ENCODE measurements at places on chromosomes 6 and 20. TPM values are rescaled to one million over a fixed set of nuclear protein-coding genes. Genes with fewer than 3 reads are reported as not detected.

SLC17A3 gene
- total RNA-seq = not detected

OR2J3 gene
- total RNA-seq = not detected

- DNase-seq = no peak
Measured at GRCh38 chr6:101058296-101058695, 177.2 kb upstream of the ASCC3 start.

GRCh38 chr6:139743664-139744437 lies 369.4 kb upstream of the CITED2 start:
- DNase-seq = no peak

- no peak for DNase-seq
Measured at GRCh38 chr6:149990661-149991471, 27.1 kb downstream of the ULBP1 start.

DNA sequence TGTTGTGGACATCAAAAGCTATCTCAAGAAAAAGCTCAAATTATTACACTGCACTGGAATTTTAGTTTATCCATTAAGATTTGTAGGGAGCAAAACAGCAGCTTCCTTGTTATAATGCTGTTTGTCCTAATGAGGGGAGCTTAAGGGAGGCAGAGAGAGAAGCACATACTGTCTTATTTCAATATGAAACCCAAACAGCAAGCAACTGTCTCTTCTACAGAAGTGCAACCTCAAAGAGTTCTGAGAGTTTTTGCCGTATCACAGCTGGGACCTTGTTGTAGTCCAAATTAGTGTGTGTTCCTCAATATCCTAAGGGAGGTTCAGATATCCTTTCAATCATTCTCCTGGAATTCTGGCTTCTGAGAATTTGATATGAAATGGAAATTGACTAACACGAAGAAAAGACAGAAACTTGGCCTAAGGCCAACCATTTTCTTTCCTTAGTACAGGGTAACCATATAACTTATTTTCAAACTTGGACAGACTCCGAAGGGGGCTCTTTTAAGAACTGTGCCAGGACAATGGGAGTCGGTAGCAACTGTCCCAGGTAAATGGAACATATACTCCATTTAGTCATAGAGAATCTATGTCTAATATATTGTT lies 149.3 kb upstream of the CCN2 start:
- no peak for DNase-seq

GRCh38 chr6:26272171-26272637 lies 92.8 kb upstream of the BTN3A2 start:
- no peak for DNase-seq

- peak; percentile 25 for DNase-seq
Measured at GRCh38 chr20:1900321-1900801, 5.2 kb downstream of the SIRPA start.

DNA sequence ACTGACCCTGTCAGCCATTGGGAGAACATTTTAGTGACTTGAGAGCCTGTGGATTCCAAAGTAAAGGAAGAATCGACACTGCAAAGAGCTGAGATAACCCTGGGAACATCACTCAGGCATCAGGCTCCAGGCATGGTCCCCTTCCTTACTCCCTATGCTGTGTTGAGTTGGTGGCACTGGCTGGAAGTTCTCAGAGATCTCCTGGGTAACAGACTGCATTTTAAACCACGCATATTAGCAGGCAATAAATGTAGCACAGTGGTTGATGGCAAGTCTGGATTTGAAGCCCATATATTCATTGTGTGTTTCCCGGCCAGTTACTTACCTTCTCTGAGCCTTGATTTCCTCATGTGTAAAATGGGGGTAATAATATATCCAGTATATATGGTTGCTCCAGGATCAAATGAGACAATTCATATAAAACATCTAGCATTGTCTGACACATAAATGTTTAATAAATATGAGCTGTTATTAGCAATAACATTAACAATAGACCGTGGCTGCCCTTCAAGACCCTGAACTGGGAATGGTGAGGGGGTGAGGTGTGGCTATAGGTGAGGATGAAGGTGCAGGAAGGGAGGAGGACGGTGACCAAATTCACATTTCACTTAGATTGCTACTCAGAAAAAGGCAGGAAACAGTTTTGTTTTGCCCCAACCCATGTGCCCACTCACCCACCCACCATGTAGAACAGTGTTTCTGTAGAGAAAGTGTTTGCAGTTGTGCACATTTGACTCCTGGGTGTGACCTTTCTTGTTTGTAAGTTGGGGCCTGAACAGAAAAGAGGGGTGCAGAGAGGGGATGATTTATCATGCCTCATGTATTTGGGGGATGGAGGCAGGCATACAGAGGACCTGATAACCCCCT lies 2.1 kb downstream of the PLCG1 start:
- no peak for DNase-seq

GRCh38 chr6:113856625-113857555 lies at the start of gene MARCKS:
MARCKS (plus strand) TSS chr6:113857345; CDS start chr6:113857746, 401 bp downstream.
- DNase-seq = peak; percentile 78

EDN1 gene
- total RNA-seq = 28.0 TPM

- DNase-seq = no peak
Measured at GRCh38 chr6:36852481-36853147, 13.4 kb upstream of the CPNE5 start.

MICB gene
- total RNA-seq = 1.0 TPM

SOX18 gene
- total RNA-seq = 44.6 TPM

DNA sequence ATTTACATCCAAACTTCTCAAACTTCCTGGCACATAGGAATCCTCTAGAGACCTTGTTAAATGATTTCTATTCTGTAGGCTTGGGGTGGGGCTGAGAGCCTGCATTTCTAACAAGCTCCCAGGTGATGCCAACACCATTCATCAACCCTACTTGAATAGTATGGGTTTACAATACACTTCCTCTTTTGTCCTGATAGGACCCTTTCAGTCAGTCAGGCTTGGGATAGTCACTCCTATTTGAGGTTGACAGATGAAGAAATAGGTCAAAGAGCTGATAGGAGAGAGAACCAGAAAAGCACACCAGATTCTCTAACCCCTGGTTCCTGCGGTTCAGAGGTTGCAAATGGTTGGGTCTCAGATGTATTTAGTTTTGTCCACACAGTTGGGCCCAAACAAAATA lies 273.4 kb downstream of the TSHZ2 start:
- DNase-seq = no peak

DNA sequence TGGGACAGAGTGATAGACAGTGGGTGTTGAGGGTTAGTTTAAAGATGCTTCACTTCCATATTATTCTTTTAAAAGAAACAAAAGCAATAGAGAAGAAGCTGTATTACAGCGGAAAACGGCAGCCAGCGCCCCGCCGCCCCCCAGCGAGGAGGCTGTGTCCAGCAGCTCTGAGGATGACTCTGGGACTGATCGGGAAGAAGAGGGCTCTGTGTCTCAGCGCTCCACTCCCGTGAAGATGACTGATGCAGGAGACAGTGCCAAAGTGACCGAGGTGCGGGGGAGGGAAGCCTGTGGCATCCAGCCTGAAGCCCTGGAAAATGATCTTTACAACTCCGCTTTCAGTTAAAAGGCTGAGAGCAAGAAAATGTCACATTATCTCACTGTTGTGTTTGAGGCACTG lies 100.2 kb downstream of the FIG4 start:
- no peak for DNase-seq

GRCh38 chr6:142845624-142846458 lies 99.1 kb downstream of the HIVEP2 start:
- peak; percentile 64 for DNase-seq

GRCh38 chr6:40688214-40688761 lies 101.1 kb upstream of the LRFN2 start:
- peak; percentile 7 for DNase-seq

GRCh38 chr6:149922642-149923326 lies at the start of gene RAET1G:
RAET1G (minus strand) TSS chr6:149923121; CDS start chr6:149923010, 111 bp downstream.
- peak; percentile 87 for DNase-seq

CUL9 gene
- total RNA-seq = 47.9 TPM

GABRR1 gene
- not detected for total RNA-seq

GRCh38 chr20:56808117-56808725 lies 179.1 kb downstream of the TFAP2C start:
- DNase-seq = no peak

DNA sequence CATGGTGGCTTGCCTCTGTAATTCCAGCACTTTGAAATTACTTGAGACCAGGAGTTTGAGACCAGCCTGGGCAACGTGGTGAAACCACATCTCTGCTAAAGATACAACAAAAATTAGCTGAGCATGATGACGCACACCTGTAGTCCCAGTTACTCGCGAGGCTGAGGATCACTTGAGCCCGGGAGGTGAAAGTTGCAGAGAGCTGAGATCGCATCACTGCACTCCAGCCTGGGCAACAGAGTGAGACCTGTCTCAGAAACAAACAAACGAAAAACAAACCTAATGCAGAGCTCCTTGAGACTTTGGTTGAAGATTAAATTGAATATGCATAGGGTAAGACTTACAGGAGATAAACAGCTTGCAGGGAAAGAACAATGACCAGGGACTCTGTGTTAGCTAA lies 80.8 kb downstream of the SCAF8 start:
- DNase-seq = no peak

DNA sequence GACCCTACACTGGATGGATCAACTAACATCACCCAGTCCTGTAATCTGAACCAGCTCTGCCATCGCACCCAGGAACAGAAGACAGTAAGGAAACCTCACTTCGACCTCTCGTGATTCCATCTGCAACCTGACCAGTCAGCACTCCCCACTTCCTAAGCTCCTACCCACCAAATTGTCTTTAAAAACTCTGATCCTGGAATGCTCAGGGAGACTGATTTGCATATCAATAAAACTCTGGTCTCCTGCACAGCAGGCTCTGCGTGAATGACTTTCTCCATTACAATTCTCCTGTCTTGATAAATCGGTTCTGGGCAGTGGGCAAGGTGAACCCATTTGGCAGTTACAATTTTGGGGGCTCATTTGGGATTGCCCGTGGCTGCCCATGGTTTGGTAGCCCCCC lies 18.3 kb upstream of the AGPAT4 start:
- no peak for DNase-seq

SAPCD1 gene
- total RNA-seq = not detected

GRCh38 chr6:47603227-47603626 lies 95.2 kb upstream of the ADGRF4 start:
- no peak for DNase-seq

Measured in tibial nerve (tissue), 4 donors.